ENCODE measurements at places on chromosomes 13 and 19. TPM values are rescaled to one million over a fixed set of nuclear protein-coding genes. Genes with fewer than 3 reads are reported as not detected.

PTH2 gene
- total RNA-seq: not detected

CATSPERD gene
- not detected for total RNA-seq

C19orf33 gene
- 209 TPM for total RNA-seq

LGALS4 gene
- total RNA-seq: not detected

BRCA2 gene
- total RNA-seq: 1.4 TPM

PRKCG gene
- total RNA-seq: under 0.01 TPM

CEACAM4 gene
- total RNA-seq: not detected

NCCRP1 gene
- total RNA-seq: not detected

APLP1 gene
- 9.8 TPM for total RNA-seq

CEACAM21 gene
- not detected for total RNA-seq

IFNL4 gene
- total RNA-seq: not detected

LMTK3 gene
- 0.16 TPM for total RNA-seq

RFPL4AL1 gene
- total RNA-seq: not detected

ATP4A gene
- total RNA-seq: not detected

EDNRB gene
- not detected for total RNA-seq

DACT3 gene
- 0.33 TPM for total RNA-seq

ZNF723 gene
- not detected for total RNA-seq

SYNE4 gene
- total RNA-seq: 3.4 TPM

ERICH6B gene
- not detected for total RNA-seq

C19orf81 gene
- total RNA-seq: 0.89 TPM

TRPC4 gene
- total RNA-seq: 11.2 TPM

CCNA1 gene
- 1.3 TPM for total RNA-seq

ZNF709 gene
- 1.6 TPM for total RNA-seq

ADGRE1 gene
- not detected for total RNA-seq

SBK2 gene
- 2.4 TPM for total RNA-seq

OR7A5 gene
- not detected for total RNA-seq

FBXO27 gene
- 7.3 TPM for total RNA-seq

ERICH4 gene
- not detected for total RNA-seq

ZNF100 gene
- 4.2 TPM for total RNA-seq

CPT1C gene
- total RNA-seq: 4.4 TPM

DNAAF3 gene
- total RNA-seq: 6.7 TPM

CD33 gene
- total RNA-seq: not detected

SYDE1 gene
- 59.0 TPM for total RNA-seq

LILRA1 gene
- total RNA-seq: not detected

PSG1 gene
- not detected for total RNA-seq

NOVA2 gene
- not detected for total RNA-seq

CTU1 gene
- 12.2 TPM for total RNA-seq

ZNF850 gene
- 2.6 TPM for total RNA-seq

KLK1 gene
- not detected for total RNA-seq

ZNF486 gene
- total RNA-seq: 6.2 TPM

SERTM1 gene
- total RNA-seq: not detected

CCDC9 gene
- 10.9 TPM for total RNA-seq

BEST2 gene
- total RNA-seq: not detected

HTR2A gene
- total RNA-seq: not detected

PIP5K1C gene
- 43.7 TPM for total RNA-seq

C19orf85 gene
- total RNA-seq: not detected

ZNF260 gene
- 5.9 TPM for total RNA-seq

Data from mesangial cell (primary cell).